ENCODE measurements at places on chromosomes 6 and 20. TPM values are rescaled to one million over a fixed set of nuclear protein-coding genes. Genes with fewer than 3 reads are reported as not detected.

DNA sequence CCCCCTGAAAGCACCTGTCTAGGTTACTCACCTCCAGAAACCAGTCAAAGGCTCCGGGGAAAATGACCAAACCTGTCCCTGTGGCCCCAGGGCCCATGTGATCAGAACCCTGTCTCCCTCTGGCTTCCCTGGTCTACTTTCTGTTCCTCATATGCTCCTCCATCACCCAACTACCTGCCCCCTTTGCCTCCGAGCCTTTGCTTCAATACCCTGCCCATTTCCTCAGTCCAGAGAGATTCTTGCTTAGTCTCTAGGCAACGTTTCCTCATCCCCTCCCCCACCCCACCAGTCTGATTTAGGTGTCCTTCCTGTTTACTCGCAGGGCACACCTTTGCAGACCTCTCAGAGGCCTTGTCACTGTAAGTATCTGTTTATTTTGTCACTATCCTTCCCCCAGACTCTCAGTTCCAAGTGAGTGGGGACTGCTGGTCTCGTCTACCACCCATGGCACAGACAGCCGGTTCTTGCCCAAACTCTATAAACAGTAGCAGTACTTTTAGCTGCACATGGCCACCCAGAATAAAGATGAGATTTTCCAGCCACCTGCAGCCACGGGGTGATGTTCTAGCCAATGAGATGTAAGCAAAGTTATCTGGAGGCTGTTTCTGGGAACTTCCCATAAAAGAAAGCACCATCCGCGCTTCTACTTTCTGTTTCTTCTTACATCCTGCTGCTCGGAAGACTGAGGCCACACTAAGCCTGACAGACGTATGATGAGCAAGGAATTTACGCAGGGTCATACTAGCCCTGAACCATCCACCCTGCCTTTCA is 13.3 kb downstream of the ELOVL5 start:
- no peak for DNase-seq

GRCh38 chr6:142349215-142349823 is 47.5 kb downstream of the ADGRG6 start:
- DNase-seq, result no peak

GRCh38 chr6:6635869-6636268 is 47.3 kb downstream of the LY86 start:
- no peak for DNase-seq

- DNase-seq, result no peak
Measured at GRCh38 chr20:14444106-14444505, 106.7 kb upstream of the FLRT3 start.

GRCh38 chr6:149763866-149764265 is 14.3 kb downstream of the PCMT1 start:
- DNase-seq, result no peak

GRCh38 chr20:24661255-24661654 is 191.8 kb downstream of the SYNDIG1 start:
- no peak for DNase-seq

GRCh38 chr20:58839474-58839874 is 11.2 kb downstream of the GNAS-AS1 start:
- DNase-seq, result peak; percentile 67

DNA sequence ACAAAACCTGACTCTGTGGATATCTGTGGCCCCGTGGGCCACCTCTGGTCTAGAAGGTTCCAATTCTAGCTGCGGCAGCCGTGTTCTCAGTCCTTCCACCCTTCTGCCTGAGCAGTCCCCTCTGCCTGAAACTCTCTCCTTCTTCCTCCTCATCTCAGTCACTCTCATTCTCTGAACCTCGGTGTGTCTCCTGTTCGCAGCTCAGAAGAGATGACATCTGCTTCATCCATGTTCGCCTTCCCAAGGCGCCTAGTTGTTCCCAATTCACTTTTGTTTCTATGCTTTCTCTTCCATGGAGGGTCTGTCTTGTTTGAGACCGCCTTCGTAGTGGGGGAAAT is 95.5 kb downstream of the CEBPB start:
- DNase-seq, result no peak

DNA sequence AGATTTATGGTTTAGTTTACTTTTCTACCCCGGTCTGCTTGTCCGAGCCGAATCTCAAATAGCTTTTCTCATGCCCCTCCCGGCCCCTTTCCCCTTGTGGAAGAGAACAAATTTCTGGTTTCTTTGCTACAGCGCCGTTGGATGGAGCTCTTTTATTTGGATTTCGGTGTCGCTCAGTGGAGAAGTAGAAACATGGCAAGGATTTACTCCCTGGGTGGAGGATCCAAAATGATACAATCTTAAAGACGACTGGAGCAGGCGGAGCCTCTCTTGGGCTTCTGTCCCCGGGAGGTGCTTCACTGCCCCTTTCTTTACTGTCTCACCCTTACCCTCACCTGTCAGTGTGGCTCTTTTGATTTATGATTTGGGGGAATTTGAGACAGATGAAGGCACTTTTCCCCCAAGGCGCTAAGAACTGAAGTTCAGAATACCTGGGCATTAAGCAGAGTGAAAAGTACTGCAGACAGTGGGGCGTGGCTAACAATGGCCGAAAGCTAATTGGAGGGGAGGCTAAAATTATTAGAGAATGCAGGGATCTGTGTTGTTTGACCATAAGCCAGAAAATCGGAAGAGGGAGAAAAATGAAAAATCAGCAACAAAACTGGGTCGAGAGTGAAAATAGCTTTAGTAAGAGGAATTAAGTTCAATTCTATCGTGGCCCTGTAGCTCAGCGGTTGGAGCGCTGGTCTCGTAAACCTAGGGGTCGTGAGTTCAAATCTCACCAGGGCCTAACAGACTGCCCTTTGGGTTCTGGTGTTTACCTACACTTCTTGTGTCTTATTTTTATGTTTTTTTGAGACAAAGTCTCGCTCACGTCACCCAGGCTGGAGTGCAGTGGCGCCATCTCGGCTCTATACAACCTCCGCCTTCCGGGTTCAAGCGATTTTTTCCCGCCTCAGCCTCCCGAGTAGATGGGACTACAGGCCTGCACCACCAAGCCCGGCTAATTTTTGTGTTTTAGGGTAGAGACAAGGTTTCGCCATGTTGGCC is 145.1 kb upstream of the ZNF184 start:
- peak; percentile 37 for DNase-seq

DNA sequence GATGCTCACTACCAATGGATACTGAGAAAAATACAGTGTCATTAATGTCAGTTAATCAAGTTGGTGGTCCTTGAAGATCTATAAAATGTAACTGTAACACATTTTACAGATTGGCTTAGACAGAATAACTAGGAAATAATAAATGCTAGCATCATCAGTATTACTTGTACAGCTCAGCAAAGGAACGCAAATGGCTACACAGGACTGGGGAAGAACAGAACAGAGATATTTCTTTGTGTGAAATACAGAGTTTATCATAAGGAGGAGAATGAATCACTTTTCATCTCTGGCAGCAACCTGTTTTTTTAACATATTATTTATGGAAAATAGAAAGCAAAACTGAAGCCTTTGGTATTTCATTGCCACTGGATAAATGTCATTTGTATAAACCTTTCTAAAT is 8.2 kb upstream of the QKI start:
- no peak for DNase-seq

DNA sequence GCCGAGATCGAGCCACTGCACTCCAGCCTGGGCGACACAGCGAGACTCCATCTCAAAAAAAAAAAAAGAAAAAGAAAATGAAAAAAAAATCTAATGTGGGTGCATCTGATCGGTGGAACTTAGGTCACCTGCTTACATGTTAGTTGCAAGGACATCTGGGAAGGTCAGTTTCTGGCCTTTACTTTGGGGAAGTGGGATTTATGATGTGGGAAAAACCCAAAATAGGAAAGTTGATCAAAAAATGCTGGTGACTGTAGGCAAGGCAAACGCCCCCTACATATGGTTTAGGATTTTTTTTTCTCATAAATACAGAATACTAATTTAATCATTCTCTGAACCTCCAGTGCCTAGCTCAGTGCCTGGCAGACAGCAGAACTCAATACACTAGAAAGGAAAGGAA is 69.2 kb upstream of the PIM1 start:
- no peak for DNase-seq

- DNase-seq, result no peak
Measured at GRCh38 chr6:124008988-124009765, 205.5 kb downstream of the NKAIN2 start.

DNA sequence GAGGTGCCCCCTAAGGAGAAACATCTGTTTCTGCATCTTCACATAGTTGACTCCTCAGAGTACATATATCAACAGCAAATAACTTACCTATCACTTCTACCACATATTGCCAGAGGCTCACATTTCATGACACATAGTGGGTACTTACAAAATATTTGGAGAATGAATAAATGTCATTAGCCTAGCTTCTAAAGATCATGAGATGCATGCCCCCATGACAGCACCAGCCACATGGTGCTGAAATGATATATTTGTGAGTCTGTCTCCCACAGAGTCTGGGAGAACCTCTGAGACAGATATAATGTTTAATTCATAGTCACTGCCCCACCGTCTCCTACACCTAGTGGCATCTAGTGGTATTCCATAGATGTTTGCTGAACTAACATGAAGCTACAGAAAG is 555.6 kb downstream of the KIF16B start:
- no peak for DNase-seq

GRCh38 chr6:48670546-48670945 is 559.5 kb upstream of the PTCHD4 start:
- DNase-seq, result no peak

DNA sequence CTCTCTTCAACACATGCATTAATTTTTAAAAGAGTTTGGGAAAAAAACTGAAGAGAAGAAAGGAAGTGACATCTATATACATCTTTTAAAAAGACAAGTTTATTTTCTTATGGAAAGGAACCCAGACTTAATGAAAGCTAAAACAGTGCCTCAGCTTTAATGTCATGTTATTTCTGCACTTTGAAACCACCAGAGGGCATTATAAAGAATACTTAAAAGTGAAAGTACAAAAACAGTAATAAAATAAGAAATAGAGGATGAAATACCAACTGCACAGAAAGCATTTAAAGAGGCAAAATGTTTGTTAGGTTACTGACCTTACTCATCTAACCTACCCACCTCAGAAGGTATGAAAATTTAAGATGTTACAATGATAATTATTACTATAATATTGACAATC is 98.8 kb downstream of the HUS1B start:
- no peak for DNase-seq

DNA sequence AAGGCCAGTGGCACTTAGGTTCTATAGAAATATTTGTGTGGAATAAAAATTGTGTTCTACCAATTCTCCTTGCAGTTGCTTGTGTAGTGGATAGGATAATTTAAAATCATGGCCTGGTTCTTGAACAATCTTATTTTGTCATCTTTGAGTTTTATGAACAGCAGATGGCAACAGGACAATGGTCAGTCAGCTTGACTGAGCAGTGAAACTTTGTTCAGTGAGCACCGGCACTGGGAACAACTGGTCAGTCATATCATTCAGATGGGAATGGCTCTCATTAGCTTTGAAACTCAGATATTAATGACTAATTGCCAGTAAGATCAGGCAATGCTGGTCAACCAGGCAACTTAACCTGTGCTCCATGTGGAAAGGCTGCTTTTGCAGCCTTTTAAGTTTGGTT is 129.2 kb downstream of the BCKDHB start:
- DNase-seq, result no peak

- no peak for DNase-seq
Measured at GRCh38 chr6:151806757-151807512, 547 bp upstream of the ESR1 start.

DNA sequence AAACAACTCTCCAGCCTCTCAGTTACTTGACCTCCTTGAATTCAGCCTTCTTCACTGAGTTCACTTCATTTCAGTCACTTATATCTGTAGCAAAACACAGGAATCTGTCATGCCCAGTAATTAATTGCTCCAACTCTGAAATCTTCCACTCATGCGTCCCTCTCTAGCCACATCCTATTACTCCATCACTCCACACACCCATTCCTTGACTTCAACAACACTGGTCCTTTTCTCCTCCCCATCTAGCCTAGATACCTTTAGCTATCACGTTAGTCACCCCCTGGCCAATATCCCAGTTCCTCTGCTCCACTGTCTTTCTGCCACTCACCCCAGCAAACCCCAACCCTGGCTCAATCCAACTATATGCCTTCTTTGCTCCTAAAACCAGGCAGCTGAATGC is 7.7 kb downstream of the ZHX3 start:
- no peak for DNase-seq

Gene SLC16A10
- total RNA-seq, result 3.7 TPM

Gene ME1
- 3.3 TPM for total RNA-seq

Gene SCRT2
- not detected for total RNA-seq

Gene RNF182
- total RNA-seq, result 3.9 TPM

Gene MUC22
- not detected for total RNA-seq

Gene ARMH2
- not detected for total RNA-seq

Gene TTLL9
- total RNA-seq, result 1.9 TPM

Gene GPX5
- not detected for total RNA-seq

Gene BPHL
- 28.9 TPM for total RNA-seq

Gene SLC22A7
- 2.0 TPM for total RNA-seq

Gene ZSCAN31
- 6.3 TPM for total RNA-seq

Gene BHLHE23
- not detected for total RNA-seq

Gene SOX12
- total RNA-seq, result 12.7 TPM

Data from kidney (tissue), 22 donors.